ENCODE measurements at places on chromosomes 4 and X.
A peak's percentile ranks its signal among the peaks of the same experiment; 100 is the strongest.

GRCh38 chr4:124032035-124032434 is 635.4 kb downstream of the SPRY1 start:
- DNase-seq, result no peak

- no peak for DNase-seq
These were observed 24.9 kb downstream of the LHFPL1 start for GRCh38 chrX:112654871-112655270.

DNA sequence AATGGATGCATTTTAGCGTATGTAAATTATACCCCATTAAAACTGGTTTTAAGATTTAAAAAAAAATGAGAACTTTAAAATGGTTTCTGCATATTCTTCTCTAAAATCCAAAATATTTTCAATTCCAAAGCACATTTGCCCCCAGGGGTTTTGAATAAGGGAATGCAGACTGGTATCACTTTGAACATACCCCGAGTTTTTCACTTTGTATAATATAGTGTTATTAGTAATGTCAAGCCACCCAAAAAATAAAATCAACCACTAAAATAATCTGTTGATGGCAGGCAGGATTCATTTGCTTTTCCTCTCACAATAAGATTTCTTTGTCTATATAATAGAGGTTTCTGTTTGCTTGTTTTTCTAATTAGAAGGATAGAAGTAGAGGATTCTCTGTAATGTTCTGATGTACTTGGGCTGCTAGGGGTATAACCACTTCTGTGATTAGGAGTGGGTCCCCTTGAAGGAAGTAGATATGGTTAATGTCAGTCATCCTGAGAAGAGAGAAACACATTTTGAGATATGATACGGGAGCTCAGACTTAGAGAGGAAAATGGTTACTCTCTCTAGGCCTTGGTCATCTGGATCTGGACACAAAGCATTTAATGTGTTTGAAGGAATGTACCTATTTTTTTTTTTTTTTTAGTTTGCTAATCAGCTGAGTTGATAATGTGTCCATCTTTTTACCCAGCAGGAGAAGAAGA is 9.3 kb upstream of the LIN54 start:
- no peak for DNase-seq

- no peak for DNase-seq
These were observed 343.3 kb upstream of the RPS6KA3 start for GRCh38 chrX:20609916-20610415.

GRCh38 chr4:127403471-127404084 is 229.2 kb upstream of the INTU start:
- DNase-seq, result no peak

DNA sequence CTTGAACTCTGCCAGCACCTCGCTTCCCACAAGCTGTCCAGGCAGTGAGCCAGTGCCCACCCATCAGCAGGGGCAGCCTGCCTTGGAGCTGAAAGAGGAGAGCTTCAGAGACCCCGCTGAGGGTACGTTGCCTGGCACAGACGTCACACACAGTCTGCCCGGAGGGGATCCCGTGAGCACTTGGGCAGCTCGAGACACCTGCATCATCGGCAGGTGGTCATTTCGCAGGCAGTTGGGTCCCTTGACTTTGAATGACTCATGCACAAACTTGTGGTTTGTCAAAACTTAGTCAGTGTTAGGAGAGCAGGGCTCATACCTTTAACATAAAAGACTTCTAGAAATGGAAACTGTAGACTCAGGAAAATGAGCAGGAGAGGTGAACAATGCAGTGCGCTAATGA is 9.9 kb downstream of the TACC3 start:
- DNase-seq, result no peak

DNA sequence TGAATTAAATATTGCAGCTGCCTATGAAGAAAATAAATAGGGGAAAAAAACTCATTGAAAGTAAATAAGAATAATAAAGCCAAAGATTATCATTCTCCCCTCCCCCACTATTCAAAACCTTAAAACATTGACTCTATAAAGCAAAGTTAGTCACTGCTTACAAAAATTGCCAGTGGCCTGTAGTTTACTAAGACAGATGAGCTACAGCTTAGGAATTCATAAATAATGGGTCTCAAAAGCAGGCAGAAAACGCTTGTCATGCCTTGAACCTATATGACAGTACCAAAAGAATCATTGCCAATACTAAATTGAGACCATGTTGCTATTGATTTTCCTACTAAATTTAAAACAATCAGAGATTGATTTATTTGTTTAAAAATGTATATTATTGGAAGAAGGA is 78.9 kb downstream of the SLC10A7 start:
- no peak for DNase-seq

DNA sequence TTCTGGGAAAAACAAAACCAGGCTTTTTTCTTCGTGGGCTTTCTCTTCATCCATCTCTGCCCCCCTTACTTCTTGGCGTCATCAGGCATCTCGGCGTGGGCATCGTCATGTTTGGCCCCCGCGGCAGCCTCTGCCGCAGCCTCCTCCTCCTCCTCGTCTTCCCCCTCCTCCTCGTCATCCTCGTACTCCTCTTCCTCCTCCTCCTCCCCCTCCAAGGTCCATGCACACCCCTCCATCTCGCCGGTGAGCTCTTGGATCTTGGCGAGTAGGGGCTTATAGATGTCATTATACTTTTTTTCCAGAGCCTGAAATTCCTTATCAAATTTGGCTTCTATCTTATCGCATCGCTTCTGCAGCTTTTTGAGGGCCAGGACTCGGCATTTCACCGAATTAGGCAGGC is 488 bp downstream of the NAP1L5 start:
- peak; percentile 21 for DNase-seq

All from urothelium cell line (cell line).